ENCODE measurements at places on chromosomes 11 and 22.
A peak's percentile ranks its signal among the peaks of the same experiment; 100 is the strongest.

DNA sequence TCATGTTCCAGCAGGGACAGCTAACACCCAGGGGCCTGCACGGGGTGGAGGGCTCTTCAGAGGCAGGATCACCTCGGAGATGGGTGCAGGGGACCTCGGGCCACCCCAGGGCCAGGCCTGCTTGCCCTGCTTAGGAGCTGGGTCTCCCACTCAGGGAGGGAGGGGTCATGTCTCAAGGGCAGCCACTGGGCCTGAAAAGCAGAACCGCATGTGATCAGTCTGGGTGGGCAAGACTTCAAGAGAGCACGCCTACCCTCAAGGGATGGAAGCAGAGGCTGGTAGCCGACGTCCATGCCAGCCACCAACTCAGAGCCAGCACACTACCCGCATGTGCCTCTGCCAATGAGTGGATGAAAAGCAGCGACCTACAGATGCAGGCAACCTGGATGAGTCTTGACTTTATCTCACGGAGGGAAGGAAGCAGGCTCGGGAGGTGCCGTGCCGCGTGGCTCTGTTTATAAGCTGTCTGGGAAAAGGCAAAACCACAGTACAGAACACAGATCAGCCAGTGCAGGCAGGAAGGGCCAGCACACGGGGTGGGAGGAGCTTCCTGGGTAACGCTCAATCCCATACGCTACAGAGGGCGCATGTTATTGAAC lies 16.0 kb downstream of the TBX1 start:
- no peak for DNase-seq

DNA sequence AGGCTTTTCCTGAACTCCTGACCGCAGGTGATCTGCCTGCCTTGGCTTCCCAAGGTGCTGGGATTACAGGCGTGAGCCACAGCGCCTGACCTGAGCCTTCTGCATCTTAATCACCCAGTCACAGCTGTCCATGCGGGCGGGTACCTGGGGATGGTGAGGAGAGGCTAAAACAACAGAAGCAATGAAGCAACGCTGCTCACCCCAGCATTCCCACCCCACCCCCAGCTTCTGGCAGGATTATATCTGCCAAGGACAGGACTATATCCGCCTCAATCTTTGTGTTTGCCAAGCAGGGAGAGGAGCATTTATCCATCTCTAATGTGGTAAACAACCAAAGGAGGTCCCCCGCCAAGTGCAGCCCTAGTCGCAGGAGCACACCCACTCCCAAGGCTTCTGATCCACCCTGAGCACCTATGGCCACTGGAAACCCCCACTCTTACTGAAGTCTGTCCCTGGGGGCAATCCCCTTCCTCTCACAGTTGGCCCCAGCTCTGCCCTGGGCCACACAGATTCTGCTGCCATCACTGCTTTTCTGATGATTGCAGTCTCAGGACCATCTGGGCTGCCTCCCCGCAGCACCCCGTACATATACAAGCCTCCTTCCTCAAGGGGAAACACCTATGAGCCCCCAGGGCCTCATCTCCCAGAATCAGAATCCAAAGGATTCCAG lies 8.8 kb upstream of the LGALS2 start:
- DNase-seq = no peak

DNA sequence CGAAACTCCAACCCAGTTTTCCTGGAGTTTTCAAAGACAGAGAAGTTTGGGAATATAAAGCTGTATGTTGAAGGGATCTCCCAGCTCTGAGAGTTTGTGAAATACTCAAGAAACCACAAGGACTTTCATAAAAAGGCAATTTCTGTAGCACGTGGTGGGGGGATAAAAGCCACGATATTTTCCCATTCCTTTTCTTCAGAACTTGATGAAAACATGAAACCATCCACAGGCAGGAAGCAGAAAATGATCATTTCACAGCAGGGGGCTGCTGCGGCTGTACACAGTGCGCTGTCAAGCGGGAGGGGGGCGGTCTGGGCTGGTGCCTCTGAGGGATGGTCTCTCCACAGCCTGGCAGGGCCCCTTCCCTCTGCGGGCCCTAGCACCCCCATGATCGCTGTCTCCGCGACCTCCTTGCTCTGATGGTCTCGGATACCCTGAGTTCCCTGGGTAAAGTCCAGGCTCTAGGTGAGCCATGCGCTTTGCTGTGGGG lies 423.2 kb downstream of the MN1 start:
- no peak for DNase-seq

GRCh38 chr22:40975366-40975765 lies 24.2 kb downstream of the RBX1 start:
- DNase-seq = no peak

DNA sequence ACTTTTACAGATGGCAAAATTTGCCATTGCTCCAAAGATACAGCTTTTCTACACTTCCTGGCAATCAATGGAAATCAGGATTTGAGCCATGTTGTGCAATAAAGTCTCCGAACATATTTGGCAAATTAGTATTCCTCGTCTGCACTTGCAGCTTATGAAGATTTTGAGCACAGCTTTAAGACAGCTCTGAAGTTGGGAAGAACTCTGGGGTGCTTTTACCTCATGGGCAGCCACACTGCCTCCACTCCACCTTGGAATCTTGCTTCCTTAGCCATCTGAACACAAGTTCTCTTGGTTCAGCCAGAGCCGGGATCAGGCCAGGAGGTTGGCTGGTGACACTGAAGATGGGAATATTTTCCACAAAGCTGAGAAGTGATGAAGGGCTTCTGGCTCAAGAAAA lies 191.2 kb downstream of the CWF19L2 start:
- no peak for DNase-seq

- no peak for DNase-seq
Measured at GRCh38 chr11:19790831-19791552, 78.4 kb downstream of the NAV2 start.

DNA sequence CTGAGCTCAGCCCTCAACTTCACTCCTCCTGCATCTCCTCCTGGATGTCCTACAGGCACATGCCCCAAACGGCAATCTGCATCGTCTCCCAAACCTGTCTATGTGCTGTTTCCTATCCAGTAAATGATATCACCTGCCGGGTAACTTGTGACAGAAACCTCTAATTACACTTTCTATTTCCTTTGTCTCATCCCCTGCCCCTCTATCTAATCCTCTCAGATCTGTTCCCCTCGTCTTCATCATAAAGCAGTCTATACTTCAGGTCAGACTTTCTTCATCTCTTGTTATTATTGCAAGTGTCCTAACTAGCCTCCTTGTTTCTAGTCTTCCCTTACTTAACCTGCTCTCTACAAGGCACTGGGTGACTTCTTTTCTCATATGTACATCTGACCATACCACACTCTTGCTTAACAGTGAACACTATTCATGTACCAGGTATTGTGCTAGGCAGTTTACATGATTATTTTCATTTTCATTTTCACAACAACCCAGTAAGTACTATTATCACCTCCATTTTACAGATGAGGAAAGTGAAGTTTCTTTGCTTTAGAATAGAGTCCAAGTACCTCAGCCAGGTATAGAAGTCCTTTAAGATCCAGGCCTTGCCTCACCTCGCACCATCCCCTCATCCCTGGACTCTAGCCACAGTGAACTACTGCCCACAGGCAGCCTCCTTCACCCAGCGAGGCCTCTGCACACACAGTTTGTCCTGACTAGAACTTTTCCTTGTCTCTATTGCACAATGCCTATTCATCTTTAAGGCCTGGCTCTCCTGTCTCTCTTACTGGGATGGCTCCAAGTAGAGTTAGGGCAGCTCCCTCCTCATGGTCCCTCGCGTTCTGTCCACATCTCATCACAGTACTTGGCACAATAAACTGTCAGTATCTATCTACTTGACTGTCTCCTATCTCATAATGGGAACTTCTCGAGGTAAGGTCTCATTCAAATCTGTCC lies 22.1 kb upstream of the UCP3 start:
- DNase-seq = no peak

GRCh38 chr11:82989628-82990404 lies 81.9 kb downstream of the RAB30 start:
- no peak for DNase-seq

DNA sequence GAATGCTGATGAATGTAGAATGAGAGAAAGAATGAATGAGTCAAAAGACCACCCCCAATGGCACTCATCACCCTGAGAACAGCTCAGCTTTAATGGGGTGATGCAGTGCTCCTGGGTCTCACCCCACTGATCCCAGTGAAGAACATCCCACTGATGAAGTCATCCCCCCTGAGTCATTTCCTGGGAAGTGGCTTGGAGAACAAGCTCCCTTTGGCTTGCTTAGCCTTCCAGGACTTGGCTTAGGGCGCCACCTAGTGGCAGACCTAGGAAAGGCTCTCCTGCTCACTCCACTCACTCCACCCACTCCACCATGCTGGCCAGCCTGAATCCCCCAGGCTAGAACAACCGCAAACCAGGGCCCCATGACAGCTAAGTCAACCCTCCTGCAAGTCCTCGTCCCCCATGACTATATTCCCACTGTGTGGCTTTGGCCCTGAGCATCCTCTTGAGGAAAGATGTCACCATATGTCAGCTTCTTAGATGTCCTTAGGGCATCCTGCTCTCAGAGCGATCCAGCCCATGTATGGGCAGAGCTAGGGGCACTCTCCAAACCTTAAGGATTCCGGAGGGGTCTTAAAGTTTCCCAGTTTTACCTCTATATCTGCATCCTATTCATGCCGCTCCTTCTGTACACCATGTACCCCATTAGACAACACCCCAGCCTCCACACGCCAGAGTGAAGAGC lies 17.8 kb upstream of the TMPRSS13 start:
- peak; percentile 79 for DNase-seq
